Caki2 (cell line): ENCODE measurements at places on chromosomes 1 and 21. TPM values are rescaled to one million over a fixed set of nuclear protein-coding genes. Genes with fewer than 3 reads are reported as not detected.

DNA sequence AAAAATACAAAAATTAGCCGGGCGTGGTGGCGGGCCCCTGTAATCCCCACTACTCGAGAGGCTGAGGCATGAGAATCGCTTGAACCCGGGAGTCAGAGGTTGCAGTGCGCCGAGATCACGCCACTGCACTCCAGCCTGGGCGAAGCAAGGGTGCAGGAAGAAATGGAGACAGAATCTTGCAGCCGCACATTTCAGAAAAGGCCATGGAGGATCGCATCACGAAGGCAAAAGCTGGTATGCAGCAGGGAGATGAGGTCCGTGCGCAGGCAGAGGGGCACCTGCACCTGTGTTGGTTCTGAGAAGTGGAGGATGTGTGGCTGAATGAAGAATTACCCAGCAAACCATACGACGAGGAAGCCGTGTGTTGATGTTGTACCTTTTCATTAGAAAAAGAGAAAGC is 53.0 kb upstream of the ABCG1 start:
- DNase-seq: no peak

DNA sequence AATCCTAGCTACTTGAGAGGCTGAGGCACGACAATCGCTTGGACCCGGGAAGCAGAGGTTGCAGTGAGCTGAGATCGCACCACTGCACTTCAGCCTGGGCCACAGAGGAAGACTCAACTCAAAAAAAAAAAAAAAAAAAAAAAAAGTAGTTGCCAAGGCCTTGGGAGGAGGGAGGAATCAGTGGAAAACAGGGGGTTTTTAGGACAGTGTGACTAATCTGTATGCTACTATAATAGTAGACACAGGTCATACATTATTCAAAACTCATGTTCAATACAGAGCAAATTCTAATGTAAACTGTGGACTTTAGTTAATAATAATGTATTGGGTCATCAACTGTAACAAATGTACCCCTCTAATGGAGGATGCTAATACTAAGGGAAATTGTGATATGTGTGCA is 51.7 kb upstream of the CTPS1 start:
- no peak for DNase-seq

DNA sequence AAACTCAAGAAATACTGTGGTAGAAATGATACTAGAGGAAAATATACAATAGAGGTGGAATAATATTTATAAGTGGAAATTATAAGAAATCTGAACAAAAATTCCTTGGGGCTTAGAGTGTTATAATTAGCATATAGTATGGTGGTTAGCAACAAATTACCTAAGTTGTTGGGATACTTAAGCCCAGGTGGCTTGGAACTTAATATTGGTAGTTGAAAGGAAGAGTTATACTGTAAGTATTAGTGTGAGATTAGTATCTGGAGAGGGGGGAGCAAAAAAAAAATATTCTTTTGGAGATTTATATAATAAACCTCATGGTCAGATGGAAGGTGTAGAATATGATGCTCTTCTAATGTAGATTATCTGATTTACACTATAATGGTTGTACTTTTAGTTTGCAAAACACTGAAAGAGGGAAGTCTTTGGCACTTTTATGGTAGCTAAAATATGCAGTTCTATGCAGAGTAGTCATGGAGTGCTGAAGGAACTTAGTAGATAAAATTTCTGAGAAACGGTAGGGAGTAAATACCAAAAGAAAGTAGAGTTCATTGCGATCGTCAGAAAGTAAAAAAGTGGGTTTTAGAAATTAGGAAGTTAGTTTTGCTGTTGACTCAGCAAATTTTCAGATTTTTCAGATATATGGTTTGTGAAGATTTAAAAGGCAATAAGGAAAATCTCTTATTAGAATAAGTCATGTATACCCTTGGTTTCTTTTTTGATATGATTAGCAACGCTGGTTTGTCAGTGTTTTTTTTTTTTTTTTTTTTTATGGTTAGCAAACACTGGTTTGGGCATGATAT is 45.7 kb downstream of the MTF2 start:
- DNase-seq: no peak

- no peak for DNase-seq
Measured at GRCh38 chr1:89200663-89201062, 1.9 kb upstream of the GBP4 start.

DNA sequence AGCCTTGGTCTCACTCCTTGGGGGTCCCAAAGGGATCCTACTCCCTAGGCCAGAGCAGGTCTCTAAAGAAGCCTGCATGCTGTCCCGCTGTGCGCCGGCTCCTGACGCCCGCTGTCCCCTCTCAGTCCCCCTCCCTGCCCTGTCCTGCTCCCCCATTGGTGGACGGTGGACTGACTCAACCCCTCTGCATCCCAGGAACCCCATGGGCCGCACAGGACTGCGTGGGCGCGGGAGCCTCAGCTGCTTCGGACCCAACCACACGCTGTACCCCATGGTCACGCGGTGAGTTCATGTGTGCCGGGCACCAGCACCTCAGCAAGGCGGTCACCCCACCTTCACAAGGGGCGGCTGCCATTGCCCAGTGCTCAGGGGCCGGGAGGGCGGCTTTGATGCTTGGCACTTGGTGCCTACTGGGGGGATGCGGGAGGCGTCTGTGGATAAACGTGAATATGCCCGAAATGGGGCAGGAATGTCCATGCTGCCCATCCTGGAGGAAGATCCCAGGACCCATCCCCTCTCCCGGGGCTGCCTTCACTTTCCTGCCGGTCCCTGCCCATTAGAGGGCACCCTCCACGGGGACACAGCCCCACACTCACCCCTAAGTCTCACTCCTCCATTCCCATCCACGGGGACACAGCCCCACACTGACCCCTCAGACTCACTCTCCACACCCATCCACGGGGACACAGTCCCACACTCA is 20.2 kb upstream of the LRRC3 start:
- DNase-seq: no peak

DNA sequence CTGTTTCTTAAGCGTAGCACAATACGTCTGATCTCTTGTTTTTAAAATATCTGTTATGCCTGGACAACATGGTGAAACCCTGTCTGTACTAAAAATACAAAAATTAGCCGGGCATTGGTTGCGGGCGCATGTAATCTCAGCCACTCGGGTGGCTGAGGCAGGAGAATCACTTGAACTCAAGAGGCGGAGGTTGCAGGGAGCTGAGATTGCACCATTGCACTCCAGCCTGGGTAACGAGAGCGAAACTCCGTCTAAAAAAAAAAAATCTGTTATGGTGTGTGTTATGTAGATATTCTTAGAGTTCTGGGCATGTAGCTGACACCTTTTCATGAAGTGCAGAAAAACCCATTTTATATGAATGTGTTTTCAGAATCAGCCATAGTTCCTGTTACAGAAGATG is 38.2 kb downstream of the RABGAP1L start:
- DNase-seq: no peak

DNA sequence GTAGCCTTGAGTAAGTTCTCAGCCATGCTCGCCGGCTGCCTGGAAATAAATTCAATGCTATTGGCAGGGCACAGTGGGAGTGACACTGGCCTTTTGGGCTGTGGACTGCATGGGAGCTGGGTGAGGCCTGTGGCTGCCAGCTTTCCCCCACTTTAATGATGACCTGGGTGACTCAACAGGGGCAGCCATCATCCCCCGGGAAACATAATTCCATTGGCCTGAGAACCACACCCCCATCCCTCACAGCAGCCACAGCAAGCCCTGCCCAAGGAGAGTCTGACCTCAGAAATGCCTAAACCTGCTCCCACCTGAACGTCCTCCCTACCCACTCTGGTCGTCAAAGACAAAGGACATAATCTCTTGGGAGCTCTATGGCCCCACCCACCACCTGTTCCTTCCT is 384.0 kb downstream of the LTN1 start:
- DNase-seq: no peak

DNA sequence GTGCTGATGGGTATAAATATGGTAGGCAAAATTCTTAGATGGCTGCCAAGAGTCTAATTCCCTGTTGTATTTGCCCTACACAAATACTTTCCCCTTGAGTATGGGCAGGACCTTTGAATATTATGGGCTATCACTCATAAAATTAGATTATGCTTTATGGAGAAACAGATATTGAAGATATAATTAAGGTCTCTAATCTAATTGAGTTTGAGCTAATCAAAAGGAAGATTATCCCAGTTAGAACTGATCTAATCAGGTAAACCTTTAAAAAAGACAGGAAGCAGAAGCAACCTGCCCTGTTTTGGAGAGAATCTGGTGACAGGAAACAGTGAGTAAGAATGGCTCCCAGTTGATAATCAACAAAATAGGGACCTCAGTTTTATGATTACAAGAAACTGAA is 609.0 kb upstream of the PRMT6 start:
- no peak for DNase-seq

DNA sequence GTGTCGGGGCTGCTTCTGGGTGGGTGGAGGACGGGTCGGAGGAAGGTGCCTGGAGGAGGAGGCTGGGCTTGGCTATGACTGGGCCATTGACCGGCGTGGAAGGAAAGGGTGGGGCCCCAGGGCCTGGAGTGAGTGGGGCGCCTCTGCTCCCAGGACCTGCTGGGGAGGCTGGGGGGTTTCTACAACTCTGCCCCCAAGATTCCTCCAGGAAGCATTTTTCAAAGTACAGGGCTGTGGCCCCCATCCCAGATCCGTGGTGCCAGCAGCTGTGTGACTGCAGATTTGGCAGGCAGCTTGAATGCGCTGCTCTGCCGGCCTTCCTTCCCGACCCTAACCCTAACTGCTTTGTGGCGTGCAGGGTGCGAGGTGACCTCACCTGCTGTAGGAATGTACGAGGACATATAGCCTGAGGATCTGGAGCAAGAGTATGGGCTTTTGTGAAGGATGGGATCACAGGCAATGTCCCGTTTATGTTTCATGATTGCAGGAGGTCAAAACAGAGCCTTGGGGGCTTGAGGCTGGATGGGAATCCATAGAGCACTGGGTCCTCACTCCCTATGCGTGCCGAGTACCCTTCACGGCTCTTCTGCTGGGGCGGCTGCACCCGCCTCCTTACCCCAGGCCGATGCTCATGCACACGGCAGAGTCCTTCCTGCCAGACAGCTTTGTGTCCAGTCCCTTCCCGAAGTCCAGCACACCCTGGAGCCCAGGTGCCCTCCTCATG is 24.7 kb downstream of the TRPM2 start:
- DNase-seq: no peak

DNA sequence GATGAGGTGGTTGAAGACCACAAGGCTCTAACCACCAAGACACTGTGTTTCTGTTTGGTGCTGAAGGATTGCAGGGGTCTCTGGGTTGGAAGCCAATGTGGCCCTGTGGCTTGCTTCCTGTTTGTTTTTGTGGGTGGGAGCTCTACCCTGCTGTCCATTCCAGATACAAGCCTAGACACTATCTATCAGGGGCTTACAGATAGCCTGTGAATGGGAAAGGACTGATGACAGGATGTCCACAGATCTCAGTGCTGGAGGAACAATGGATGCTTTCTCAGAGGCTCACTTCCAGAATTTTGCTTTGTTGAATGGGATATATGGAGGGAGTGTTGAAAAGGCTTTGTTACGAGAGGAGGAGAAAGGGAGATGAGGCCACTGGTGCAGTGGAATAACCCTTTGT is 69.7 kb downstream of the NOS1AP start:
- DNase-seq: no peak

DNA sequence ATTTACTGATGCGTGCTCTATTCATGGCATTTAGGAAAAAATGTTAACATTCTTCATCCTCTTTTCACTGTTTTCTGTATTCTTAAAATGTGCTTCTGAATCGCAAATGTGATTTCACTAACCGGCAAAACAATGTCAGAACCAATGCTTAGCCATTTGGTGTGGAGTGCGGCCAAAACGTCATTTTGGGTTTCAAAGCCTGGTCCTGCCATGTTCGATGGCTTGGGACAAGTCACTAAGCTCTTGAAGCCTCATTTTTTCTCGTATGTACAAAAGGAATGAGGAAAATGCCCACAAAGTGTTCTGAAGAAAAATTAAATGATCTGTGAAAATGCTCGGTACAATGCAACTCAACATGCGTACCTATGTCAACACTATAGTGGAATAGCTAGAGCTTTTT is 175.3 kb downstream of the APP start:
- no peak for DNase-seq

DNA sequence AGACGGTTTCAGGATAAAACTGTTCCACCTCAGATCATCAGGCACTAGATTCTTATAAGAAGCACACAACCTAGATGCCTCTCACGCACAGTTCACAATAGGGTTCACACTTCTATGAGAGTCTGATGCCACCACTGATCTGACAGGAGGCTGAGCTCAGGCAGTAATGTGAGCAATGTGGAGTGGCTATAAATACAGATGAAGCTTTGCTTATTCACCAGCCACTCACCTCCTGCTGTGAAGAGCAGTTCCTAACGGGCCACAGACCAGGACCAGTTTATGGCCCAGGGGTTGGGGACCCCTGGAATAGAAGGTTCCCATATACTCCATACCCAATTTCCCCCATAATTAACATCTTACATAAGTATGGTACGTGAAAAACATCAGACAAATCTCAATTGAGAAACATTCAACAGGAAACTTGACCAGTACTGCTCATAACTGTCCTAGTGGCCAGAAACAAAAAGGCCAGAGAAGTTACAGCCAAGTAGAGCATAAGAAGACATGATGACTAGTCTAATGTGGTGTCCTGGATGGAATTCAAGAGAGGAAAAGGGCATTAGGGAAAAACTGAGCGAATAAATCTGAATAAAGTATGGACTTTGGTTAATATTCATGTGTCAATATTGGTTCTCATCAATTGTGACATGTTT is 24.7 kb upstream of the IGSF5 start:
- DNase-seq: no peak

- no peak for DNase-seq
Measured at GRCh38 chr1:104921525-104921924, 1171.8 kb downstream of the AMY1C start.

GRCh38 chr1:3632298-3632697 is 7.5 kb downstream of the TPRG1L start:
- no peak for DNase-seq

DNA sequence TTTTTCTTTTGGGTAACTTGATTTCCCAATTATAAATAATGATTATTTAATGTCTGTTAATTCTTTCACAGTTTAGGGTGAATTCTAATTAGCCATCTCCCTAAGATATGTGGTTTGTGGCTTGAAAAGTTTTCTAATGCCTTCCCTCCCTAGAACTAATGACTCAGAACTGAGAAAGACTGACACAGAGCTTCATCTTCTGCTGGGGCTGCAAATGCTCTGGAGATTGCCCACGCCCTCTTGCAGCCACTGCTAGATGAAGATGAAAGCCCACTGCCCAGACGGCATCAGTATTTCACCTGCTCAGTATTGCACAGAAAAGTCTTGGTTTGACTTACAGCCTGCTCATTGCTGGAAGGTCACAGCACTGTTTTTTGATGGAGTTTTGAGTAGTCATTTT is 101.5 kb downstream of the ST6GALNAC3 start:
- no peak for DNase-seq

DNA sequence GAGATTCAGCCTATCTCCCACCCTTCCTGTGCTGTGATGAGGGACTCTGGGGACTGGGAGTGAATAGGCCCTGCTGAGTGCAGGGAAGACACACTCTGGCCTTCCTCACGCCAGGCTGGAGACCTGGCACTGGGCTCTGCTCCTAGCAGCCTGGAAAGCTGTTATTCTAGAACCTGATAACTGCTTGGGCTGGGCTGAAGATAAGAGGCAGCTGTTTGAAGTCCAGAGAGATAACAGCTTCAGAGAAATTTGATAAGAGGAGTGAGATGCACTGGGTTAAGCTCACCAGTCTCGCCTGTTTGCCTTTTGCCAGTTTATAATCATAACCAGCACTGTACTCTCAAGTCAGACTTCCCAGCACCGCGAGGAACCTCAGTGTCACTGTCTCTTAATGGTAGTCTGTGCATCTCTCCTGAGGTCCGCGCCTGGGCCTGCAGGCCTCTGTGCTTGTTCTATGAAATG is 46.6 kb upstream of the GPR37L1 start:
- no peak for DNase-seq

Gene RIT1
- 58.6 and 109 TPM in 2 replicates for total RNA-seq

Gene CHIA
- not detected in 2 replicates for total RNA-seq

Gene TCEA3
- 0.41 and 1.5 TPM in 2 replicates for total RNA-seq

Gene KLHDC9
- 3.7 and 23.8 TPM in 2 replicates for total RNA-seq

Gene KRTAP11-1
- total RNA-seq: not detected in 2 replicates
